ENCODE measurements at places on chromosomes 7 and 10.

DNA sequence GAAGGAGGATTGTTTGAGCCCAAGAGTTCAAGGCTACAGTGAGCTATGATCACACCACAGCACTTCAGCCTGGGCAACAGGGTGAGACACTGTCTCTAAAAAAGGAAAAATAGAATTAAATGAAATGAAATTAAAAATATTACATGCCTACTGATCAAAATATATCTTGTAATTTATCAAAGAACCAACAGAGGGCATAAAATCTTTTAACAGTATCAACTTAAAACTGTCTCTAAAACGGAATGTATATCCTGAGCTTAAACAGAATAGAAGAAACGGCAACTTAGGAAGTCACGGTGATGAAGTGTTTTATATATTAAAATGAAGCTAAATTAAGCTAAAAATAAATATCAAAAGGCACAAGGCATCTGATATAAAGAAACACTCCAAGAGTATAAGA, 78.8 kb downstream of the MTPAP start:
- DNase-seq: no peak

- no peak for DNase-seq
These were observed 11.3 kb downstream of the UNCX start for GRCh38 chr7:1243964-1244416.

- DNase-seq: peak; percentile 69
These were observed 17.9 kb upstream of the MPP7 start for GRCh38 chr10:28320799-28321198.

- no peak for DNase-seq
These were observed 1.1 kb upstream of the PWWP2B start for GRCh38 chr10:132395704-132396493.

GRCh38 chr10:28668363-28669226, 8.7 kb upstream of the BAMBI start:
- DNase-seq: no peak

DNA sequence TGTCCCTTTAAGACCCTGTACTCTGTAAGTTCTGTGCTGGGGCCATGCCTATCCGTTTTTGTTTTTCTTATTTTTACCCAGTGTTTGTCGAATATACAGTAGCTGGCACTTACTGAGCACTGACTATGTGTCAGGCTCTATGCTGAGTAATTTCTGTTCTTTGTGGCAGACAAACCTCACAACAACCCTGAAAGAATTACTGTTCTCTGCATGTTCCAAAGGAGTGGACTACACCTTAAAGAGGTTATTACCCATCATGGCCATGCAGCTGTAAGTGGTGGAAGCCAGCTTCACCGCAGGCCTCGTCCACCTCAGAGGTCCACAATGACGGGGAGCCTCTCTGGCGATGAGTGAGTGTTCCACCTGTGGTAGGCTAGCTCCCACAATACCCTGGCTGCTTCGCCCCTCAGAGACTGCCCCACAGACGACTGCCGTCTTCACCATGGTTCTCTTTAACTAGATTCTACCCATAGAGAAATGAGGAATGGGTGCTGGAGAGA, 30.1 kb upstream of the RBM20 start:
- no peak for DNase-seq

GRCh38 chr10:3023892-3024291, 43.5 kb upstream of the PFKP start:
- DNase-seq: no peak

GRCh38 chr10:131944412-131944811, 37.3 kb downstream of the BNIP3 start:
- no peak for DNase-seq

DNA sequence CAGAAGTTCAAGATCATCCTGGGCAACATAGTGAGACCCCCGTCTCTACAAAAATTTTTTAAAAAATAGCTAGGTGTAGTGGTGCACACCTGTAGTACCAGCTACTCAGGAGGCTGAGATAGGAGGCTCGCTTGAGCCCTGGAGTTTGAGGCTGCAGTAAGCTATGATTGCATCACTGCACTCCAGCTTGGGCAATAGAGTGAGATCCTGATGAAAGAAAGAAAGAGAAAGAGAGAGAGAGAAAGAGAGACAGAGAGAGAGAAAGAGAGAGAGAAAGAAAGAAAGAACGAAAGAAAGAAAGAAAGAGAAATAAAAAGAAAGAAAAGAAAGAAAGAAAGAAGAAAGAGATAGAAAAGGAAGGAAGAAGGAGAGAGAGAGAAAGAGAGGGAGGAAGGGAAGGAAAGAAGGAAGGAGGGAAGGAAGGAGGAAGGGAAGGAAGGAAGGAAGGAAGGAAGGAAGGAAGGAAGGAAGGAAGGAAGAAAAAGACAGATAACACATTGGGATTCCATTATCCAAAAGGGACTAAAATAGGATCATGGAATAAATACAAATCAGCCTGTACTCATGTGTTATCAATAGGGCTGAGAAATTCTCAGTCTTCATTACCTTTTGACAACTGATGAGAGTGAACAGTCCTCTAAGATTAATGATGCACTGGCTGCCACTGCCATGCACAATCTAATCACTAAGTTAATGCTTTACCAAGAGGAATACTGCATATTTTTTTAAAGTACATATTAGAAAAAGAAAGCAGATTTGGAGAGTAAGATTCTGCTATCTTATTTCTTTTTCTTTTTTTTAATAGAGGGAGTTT, 35.4 kb upstream of the WAC start:
- DNase-seq: no peak

- no peak for DNase-seq
These were observed 30.3 kb downstream of the HACD1 start for GRCh38 chr10:17586821-17587234.

- no peak for DNase-seq
These were observed 26.5 kb downstream of the MRC1 start for GRCh38 chr10:17835688-17836087.

GRCh38 chr10:109988212-109988596, 19.6 kb upstream of the ADD3 start:
- no peak for DNase-seq

- DNase-seq: no peak
These were observed 251.1 kb downstream of the IPMK start for GRCh38 chr10:58016614-58017013.

DNA sequence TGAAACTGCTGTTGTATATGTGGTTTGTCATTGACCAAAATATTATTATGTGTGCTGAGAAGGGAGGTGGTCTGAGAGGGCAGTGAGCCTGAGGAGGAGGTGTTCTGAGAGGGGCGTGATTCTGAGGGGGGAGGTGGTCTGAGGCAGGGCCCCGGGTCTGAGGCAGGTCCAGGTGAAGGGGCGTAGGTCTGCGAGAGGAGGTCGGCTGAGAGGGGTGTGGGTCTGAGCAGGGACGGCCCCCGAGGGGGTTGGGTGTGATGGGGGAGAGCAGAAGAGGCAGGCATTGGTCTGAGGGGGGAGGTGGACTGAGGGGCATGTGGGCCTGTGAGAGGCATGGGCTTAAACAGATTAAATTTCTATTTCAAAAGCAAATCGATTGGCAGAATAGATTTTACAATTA, 32.4 kb downstream of the AKR1C4 start:
- no peak for DNase-seq

DNA sequence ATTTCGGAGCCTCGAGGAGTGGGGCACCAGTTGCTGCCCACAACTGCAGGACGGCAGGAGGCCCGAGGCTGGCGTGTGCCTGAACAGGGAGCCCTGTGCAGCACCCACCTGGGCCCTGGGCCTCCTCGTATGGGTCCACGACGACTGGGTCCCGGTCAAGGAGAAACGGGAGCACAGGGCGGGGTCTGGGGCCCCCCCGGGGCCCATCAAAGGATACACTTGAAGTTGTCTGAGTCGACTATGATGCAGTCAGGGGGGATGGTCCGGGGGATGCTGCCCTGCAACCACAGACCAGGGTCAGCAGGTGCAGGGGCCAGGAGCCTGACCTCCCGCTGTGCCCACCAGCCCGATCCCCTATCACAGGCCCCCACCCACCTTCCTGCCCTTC, 28.5 kb upstream of the NKX6-2 start:
- no peak for DNase-seq

- DNase-seq: no peak
These were observed 135.2 kb upstream of the ADO start for GRCh38 chr10:62669341-62669740.

- no peak for DNase-seq
These were observed 63.7 kb upstream of the STEAP1B start for GRCh38 chr7:22563621-22564241.

- DNase-seq: no peak
These were observed 523.9 kb downstream of the SUGCT start for GRCh38 chr7:40658729-40659128.

- no peak for DNase-seq
These were observed 108.6 kb upstream of the TAC1 start for GRCh38 chr7:97623333-97623732.

GRCh38 chr10:103843045-103843444, 12.3 kb downstream of the SH3PXD2A start:
- no peak for DNase-seq

GRCh38 chr7:135510592-135511183, 786 bp upstream of the CNOT4 start:
- DNase-seq: no peak

DNA sequence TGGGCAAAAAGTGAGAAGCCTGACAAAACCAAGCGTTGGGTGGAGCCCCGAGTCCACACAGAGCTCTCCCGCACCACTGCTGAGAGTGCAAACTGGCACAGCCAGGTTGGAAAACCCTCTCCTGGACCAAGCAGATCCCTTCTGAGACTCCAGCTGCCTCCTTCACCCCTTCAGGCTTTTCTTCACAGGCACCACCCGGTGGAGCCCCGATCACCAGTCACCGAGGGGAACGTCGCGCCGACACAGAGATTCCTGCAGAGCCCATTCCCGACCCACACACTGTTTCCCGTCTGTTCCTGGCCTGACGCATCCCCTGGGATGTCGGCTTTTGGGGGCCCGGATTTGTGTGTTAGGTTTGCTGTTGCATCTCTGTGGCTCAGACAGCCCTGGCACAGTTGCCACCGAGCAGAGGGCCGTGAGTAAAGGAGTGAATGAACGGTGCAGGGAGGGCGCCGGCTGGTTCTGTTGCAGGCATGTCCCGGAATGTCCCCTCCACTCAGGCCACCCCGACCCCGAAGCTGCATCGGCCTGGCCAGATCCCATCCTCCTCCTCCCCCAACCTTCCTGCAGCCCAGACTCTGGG, 51.0 kb upstream of the INPP5A start:
- DNase-seq: no peak

GRCh38 chr10:71972746-71973695, 8.8 kb downstream of the CHST3 start:
- no peak for DNase-seq

GRCh38 chr7:21507627-21508343, 35.1 kb upstream of the DNAH11 start:
- peak; percentile 23 for DNase-seq

DNA sequence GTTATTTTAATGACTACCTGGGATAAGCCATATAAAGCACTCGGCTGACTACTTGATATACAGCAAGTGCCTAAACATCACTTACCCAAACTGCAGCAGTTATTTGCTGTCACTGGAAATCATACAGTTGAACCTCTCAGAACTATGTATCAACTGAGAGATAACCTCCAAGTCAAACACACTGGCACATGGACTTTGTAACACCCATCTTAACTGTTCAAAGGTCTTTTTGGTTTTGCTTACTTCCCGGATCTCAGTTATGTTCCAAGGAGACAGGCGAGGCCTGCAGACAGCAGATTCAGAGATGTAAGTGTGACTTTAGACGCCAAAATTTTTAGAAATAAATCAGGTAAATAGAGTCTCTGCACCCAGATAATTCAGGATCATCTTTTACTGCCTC, 34.6 kb upstream of the DAGLB start:
- no peak for DNase-seq

DNA sequence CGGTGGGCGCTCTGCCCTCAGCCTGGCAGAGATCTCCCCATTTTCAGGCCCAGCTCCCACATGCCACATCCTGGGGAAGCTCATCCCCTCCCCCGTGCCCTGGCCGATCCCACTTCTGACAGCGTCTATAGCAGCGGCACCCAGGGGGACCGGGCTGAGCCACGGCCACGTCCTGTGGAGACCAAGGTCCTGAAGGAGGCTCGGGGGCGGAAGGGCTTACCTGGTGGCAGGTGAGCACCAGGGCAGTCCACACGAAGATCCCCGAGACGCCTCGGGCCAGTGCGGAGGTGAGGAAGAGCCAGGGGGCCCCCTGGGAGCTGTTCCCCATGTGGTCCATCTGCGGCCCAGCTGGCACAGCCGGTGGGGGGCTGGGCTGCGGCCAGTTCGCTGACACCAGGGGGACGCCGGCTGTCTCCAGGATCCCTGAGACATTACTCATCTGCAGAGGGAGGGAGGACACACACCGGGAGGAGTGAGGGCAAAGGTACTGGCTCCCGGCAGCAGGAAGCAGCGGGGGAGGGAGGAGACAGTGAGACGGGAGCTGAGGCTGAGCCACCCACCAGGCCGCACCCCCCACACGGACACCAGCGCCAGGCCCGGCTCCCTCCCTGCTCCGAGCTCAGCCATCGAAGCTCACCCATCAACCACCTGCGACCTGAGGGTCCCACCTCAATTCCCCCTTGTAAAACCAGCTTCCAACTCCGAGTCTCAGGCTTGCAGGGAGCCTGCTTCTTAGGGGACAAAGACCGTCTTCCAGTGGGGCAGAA, 776 bp downstream of the TMEM184A start:
- DNase-seq: peak; percentile 14

DNA sequence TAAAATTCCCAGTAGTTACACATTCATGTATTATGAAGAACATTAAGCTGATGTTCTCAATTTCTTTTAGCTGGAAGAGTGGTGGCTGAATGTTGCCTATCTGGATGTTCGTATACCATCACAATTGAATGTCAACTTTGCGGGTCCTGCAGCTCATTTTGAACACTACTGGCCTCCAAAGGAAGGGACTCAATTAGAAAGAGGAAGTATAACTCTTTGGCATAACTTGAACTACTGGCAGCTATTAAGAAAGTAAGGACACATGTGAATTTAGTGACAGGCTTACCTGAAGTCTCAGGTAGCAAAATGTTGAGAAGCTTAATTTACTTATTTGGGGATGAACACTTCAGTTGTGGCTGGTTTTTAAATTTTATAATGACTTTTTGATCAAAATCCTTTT, 15.9 kb downstream of the CROT start:
- no peak for DNase-seq

DNA sequence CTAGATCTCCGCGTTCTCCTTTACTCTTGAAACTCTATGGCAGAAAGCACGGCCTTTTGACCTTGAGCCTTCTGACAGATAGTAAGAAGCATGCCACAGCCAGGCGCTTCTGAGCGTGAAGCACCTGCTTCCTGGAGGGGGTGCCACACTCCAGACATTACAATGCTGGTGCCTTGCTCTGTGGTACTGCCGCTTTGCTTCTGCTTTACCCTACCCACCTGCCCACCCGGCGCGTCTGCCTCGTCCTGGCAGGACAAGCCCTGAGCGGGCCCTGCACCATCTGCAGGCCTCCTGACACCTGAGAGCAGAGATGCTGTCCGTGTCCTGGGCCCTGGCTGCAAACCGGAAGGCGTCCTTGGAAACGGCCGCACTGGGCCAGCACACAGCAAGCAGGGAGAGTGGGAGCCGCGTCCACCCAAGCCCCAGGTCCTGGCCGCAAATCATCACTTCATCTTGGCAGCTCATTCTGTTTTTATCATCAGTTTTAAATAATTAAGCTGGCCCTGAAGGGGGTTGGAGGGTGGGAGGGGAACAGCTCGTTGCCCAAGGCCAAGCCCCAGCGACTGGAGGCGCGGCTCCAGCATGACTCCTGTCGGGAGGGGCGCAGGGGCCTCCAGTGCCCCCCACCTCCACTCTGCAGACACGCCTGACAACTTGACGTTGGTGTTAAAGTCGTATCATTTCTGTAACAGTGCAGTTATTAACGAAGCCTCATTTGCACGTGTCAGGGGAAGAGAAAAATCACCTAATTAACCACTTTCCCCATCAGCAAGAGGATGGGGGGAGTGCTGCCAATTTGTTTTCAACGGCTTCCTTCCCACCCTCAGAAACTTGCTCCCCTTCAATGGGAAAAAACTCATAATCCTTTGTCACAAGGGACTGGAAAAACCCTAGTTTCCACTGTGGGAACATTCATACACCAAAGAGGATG, 132.2 kb downstream of the MAD1L1 start:
- DNase-seq: peak; percentile 49

All from G401 (cell line).